Activated T-cell treated with anti-CD3 and anti-CD28 coated beads for 48 hours (primary cell): ENCODE measurements at places on chromosomes 12 and 14.

- peak; percentile 87 for DNase-seq
Observed at GRCh38 chr12:53054112-53054878, 4.4 kb downstream of the TNS2 start.

DNA sequence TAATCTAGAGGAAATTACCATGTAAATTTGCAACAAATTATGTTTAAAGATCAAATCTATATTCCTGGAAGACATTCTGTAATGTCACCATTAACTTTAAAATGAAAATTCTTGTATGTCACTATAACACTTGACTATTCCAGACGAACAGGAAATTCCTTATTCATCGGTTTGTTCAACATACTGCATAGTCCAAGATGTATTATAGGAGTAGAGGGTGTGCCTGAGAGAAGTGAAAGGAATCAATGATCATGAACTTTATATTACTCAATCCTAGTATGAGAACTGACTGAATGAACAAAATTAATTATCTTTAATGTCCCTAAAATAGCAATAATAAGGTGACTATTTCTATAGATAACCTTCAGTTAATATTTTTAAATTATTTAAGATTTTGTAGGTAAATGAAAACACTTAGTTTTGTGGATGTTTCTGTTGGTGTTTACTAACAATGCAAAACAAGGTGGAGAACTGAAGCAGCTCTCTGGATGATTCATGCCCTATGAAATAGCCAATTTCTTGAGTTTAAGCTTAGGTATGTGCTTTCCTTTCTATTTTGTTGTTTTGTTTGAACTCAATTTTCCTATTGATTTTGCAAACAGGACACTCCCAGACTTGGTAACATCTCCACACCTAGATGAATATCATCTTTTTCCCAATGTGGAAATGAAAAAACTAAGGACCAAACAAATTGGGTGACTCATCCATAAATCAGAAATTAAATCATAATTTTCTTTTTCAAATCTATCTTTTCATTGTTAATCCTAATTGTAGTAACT, 18.2 kb upstream of the ITPR2 start:
- DNase-seq: no peak

- no peak for DNase-seq
Observed at GRCh38 chr14:63032076-63032475, 13.2 kb downstream of the KCNH5 start.

DNA sequence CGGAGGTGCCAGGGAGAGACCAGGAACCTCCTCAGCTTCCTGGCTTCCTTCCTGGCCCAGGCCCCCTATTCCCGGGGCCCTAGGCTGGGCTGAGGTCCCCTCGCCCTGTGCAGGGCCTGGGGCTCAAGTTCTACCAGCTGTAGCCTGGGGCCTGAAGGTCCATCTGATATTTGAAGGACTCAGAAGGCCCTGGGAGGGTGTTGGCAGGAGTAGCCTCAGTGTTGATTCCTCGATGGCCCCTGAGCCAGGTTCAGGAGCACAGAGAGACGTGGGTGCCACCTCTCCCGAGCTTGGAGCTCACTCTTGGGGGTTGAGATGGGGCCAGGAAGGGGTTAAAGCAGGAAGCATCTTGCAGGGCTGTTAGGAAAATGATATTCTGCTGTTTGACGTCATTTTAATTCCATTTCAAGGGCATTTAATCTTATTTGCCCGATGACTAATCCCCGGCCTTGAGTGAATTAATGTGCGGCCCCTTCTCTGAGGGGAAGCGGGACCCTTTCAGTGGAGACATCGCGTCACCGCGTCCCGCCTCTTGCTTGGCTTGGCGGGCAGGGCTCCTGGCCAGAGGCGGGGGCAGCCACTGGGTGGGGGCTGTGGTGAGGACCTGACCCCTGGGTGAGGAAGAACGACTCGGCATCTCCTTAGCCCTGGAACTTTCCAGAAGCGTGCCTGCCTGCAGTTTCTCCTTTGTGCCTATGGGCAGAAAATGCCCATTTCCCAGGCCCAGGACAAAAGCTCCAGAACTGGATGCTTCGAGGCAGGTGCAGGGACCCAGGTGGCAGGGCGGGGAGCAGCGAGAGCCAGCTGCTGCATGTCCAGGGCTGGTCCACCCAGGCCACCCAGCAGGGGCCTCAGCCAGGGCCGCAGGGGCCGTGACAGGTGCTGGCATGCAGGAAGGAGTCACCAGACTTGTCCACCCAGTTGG, 158.3 kb downstream of the KIF26A start:
- DNase-seq: no peak

- no peak for DNase-seq
Observed at GRCh38 chr14:54877703-54878021, 25.0 kb downstream of the GCH1 start.

DNA sequence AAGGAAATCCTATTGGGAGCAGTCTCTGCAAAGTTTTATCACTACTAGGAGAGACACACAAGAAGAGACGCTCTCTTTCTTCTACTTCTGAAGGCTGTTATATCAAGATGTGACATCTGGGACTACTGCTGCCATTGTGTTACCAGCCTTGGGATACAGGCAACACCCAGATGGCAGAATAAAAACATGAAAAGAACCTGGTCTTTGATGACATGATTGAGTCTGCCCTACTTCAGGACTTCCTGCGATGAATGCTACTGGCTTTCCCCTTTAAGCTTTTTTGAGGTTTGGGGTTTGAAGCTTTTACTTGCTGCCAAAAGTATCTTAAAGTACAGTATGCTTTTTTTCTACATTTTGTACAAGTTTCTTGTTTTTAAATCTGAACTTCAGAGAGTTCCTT, 29.2 kb upstream of the TRHDE start:
- no peak for DNase-seq

DNA sequence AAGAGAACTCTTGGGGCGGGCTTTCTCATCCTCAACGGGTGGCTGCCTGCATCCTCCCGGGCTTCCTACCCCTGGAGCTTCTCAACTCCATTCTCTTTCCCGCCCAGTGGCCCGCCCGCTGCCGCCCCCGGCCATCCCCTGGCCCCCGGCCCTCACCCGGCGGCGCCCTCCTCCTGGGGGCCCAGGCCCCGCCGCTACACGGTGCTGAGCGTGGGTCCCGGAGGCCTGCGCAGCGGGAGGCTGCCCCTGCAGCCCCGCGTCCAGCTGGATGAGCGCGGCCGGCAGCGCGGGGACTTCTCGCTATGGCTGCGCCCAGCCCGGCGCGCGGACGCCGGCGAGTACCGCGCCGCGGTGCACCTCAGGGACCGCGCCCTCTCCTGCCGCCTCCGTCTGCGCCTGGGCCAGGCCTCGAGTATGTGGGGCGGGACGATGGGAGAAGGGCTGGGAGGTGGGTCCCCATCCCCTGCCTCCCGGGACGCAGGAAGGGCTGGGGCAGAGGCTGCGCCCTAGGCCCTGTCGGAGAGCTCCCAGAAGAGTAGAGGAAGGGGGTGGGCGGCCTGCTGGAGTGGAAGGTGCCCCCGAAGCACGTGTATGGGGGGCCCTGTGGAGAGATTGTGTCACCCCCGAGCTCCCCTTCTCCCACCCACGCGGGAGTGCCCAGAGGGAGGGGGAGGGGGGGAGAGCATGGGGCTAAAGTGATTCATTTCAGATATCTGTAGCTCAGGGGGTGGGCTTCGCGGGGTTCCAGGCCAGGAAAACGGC, 1.5 kb downstream of the LAG3 start:
- DNase-seq: peak; percentile 65

GRCh38 chr12:107356266-107356936, 263.1 kb upstream of the CRY1 start:
- no peak for DNase-seq

DNA sequence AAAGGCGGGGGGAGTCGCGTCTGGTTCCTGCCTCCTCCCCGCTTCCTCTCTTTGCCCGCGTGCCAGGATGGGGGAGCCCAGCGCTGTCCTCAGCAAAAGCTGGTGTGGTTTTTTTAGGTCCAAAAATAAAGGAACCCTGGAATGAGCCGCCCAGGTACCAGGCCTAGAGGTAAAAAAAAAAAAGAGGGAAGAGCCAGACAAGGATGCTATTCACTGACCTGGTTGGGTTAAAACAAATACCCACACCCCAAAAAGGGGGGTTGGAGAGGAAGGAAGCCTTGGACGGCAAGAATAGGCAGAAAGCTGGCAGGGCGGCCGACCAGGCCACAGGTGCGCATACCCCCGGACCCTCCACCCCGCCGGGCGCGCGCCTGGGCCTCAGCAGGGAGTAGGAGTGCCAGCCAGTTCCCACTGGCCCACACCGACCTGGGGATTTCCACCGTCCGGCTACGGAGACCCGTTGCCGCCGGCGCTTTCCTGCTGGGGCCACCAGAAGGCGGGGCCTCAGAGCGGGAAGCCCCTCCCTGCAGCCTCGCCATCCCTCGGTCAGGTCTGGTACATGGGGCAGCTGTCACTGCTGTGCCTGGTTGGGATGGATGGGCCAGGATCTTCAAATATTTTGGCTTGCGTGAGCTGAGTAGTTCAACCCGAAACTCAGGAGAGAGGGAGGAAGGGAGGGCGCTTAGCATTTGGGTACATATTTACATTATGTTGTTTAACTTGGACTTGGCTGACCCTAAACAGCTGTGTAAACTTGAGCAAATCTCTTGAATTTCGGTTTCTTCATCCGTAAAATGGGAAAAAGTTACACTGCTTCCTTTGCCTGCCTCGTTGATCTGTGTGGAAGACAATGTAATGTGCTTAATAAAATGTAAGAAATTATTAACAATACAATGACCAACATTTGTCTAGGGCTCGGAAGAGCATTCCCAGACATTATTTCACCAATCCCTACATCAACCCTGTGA, 5.4 kb upstream of the IRF2BPL start:
- peak; percentile 85 for DNase-seq

DNA sequence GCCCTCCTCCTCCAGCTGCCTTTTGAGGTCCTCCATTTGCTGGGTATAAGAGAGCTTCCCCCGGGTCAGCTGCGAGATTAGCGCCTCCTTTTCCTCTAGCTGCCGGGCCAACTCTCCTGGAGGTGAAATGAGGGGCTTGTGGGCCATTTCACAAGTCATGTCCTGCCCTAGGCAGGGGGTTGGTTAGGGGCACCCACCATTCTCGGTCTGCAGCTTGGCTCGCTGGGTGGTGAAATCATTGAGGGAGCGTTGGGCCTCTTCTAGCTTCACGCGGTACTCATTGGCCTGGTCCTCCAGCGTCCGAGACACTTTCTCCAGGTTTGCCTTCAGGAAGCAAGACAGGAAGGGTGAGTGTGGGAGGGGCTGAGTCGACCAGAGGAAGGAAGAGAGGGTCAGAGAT, 12.6 kb downstream of the CMTM5 start:
- no peak for DNase-seq

- DNase-seq: no peak
Observed at GRCh38 chr14:32978691-32979255, 40.1 kb downstream of the NPAS3 start.

GRCh38 chr12:3091382-3092241, 14.4 kb downstream of the TSPAN9 start:
- no peak for DNase-seq

DNA sequence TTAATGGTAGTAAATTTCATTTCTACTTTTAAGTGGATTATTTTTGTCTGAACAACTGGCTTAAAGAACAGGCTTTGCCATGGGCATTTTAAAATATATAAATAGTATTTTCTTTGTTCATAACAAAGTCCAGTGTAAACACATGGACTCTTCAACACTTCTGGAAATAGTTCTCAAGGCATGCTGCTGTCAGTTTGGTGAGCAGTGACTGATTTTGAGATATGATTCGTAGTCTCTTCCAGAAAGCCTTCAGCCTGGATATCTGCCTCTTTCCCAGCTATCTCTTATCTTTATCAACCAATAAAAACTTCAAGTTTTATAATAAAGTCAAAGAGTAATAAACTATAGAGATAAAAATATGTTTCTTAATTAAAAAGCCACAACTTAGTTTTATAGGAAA, 110.7 kb downstream of the NAV3 start:
- no peak for DNase-seq

GRCh38 chr14:24965934-24966578, 83.9 kb downstream of the STXBP6 start:
- no peak for DNase-seq

DNA sequence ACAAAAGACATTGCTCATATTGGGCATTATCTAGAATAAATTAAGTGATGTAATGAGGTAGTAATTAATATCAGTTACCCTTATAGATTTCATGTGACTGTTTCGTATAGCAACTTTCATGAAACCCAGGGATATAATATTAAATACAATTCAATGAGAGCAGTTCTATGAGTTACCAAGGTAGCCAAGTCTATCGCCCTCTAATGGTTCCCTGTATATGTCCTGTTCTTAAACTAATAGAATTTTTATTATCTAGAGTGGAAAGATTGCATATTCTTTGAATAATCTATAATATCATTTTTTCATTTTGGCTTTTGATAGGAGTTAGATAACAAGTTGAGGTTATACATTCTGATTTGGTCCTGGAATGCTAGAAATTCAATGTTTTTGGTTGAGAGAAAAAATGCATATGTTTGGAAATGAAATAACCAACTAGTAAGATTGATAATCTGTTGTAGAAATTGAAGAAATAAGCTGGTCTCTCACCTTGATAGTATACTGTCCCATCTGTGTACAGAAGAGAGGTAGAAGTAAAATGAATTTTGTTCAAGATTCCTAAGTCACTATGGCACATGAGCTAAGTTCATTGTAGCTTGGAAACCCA, 59.7 kb downstream of the SCFD1 start:
- DNase-seq: no peak

GRCh38 chr12:80829767-80830166, 108.0 kb downstream of the LIN7A start:
- DNase-seq: no peak

GRCh38 chr14:89576145-89576927, 159.3 kb upstream of the FOXN3 start:
- DNase-seq: no peak
